Activated CD8-positive, alpha-beta T cell treated with anti-CD3 and anti-CD28 coated beads for 36 hours (primary cell): ENCODE measurements at places on chromosomes 16 and 17. TPM values are rescaled to one million over a fixed set of nuclear protein-coding genes. Genes with fewer than 3 reads are reported as not detected.

DNA sequence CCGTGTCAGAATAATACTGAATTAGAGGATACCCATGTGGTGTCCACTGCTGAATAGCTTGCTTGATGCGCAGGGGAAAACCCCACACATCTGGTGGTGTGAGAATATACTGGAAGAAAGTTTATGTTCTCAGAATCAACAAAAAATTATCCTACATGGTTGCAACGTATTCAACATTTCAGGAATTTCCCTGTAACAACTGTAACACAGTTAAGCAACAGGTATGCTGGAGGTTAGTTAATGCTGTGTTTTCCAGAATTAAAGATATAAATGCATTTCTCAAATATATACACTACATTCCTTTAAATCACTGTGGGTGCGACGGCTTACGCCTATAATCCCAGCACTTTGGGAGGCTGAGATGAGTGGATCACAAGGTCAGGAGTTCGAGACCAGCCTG, 5.4 kb downstream of the CNOT1 start:
- no peak for DNase-seq

DNA sequence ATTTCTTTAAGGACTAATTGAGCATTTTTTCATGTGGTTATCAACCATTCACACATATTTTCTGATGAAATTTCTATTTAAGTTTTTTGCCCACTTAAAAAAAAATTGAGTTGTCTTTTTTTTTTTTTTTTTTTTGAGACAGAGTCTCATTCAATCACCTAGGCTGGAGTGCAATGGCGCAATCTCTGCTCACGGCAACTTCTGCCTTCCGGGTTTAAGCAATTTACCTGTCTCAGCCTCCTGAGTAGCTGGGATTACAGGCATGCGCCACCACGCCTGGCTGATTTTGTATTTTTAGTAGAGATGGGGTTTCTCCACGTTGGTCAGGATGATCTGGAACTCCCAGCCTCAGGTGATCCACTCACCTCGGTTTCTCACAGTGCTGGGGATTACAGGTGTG, 34.3 kb downstream of the RAB11FIP3 start:
- no peak for DNase-seq

DNA sequence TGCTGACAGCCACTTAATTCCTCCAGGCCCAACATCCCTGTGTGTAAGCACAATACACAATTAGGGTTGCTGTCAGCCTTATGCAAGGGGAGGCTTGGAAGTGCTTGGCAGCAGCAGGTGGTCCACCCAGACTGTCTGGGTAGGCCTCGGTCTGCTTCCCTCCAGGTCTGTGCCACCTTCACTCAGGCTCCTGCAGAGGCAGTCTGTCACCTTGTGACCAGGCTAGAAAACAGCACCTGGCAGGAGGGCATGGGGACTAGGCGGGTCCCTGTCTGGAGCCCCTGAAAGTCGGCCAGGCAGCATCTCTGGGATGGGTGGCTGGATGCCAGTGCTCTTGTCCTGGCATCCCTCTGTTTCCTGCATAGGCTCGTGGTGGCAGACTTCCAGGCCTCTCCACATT, 578.1 kb downstream of the KCNJ18 start:
- no peak for DNase-seq

DNA sequence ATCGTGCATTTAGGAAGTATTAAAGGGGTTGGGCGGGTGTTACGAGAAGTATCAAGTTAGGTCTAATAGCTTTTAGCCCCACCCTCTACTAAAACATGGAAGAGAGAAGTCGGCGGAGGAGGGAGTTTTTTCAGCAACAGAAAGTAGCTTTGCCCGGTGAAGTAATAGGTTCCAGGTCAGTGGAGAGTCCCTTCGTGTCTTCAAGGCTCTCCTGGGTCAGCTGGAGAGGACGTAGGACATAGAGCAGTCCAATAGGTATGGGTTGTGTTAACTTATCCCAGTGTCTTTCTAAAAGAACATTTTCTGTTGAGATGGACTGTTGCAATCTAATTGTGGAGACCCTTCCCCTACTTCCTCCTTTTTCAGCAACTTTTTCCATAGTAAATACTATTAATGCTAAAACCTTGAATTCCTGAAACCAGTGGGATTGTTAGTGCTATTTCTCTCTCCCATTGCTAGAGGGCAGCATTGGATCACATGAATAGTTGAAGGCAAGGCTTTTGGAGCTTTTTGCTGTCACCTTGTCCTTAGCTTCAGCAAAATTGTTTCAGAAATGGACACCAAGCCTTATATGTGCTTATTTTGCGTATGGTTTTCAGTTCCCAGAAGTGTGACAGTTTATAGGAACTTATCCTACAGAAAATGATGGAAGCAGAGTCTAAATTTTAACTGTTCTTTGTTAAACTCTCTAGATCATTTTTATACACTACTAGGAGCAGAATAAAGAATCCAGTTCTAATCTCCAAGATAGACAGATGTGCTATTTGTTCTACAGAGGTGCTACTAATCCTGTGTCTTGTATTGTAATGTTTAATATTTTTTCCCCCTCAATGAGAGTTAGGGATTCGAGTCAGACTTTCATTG, 38.4 kb downstream of the UTP18 start:
- no peak for DNase-seq

DNA sequence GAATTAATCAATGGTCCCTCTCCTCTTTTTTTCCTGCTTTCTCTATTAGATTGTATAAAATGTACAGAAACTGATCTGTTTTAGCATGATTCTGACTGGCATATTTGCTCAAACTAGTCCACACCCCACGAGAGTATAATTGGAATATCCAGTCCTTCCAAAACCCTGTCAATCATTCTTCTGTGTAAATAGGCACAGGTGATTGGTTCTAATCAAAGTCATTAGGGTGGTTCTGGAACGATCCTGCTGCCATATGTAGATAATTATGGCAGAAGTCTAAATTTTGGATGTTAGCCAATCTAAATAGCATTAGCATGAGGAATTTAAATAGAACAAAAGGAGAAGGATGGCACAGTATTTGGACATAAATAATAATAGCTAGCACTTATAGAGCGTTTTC, 165.7 kb downstream of the SHISA6 start:
- no peak for DNase-seq

DNA sequence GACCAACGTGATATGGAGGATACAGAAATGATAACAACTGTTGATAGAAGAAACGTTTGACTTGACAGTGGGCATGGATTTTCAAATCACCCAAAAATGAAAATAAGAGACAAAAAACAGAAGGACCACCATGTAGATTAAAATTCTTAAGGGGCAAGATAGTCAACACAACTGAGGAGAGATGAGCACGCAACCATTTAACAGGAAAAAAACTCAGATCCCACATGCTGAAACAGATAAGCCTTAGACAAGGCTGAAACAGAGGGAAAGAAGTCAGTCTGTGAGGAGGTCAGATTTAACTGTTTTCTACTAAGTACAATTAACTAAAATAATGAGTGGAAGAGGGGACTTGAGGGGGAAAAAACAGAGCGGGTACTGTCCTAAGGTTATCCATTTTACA, 21.2 kb downstream of the RNF43 start:
- DNase-seq, result no peak

GRCh38 chr16:59632276-59632855, 898.2 kb upstream of the GOT2 start:
- no peak for DNase-seq

DNA sequence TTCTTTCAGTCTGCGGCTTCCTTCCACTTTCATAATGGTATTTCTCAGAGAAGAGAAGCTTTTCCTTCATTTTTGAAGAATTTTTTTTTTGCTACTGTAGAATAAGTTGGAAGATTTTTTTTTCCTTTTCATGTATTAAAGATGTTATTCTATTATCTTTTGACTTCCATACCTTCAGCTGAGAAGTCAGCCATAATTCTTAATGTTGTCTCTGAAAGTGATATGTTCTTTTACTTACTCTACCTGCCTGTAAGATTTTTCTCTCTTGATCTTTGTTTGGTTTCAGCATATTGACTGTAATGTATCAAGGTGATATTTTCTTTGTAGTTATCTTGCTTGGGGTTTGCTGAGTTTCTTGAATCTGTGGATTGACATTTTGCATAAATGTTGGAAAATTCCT, 143.5 kb upstream of the TOX3 start:
- DNase-seq, result no peak

DNA sequence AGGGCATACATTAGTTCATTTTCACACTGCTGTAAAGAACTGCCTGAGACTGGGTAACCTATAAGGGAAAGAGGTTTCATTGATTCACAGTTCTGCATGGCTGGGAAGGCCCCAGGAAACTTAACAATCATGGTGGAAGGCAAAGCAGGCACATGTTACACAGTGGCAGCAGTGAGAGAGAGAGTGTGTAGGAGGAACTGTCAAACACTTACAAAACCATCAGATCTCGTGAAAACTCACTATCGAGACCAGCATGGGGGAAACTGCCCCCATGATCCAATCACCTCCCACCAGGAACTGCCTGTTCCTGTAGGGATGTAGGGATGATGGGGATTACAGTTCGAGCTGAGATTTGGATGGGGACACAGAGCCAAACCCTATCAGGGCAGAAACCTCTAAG, 17.2 kb downstream of the NUBP1 start:
- DNase-seq, result no peak

GRCh38 chr16:46937536-46937935, 35.9 kb downstream of the DNAJA2 start:
- DNase-seq, result no peak

- no peak for DNase-seq
These were observed 46.1 kb downstream of the MARVELD3 start for GRCh38 chr16:71672125-71672524.

DNA sequence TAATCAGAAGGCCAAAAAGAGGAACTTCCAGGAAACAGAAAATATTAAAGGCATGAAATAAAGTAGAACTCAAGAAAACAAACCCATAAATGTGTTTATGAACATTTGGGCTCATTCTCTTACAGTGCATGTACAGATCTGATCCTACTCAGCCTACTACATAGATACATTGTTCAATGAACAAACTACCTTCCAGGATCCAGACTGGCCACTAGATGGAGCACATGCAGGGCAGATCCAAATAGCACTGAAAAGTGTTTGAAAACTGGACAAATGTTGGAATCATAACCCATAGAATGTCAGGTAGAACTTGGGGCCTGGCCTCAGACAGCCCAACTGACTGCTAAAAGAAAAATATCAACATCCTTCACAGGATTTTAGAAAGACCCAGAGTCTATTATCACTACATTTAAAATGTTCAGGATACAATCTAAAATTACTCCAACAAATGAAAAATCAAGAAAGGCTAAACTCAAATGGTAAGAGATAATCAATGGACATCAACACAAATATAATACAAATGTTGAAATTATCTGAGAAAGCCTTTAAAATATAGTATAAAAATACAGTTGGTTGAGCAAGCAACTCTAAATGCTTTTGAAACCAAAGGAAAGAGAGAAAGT, 122.4 kb upstream of the NUDT7 start:
- peak; percentile 42 for DNase-seq

DNA sequence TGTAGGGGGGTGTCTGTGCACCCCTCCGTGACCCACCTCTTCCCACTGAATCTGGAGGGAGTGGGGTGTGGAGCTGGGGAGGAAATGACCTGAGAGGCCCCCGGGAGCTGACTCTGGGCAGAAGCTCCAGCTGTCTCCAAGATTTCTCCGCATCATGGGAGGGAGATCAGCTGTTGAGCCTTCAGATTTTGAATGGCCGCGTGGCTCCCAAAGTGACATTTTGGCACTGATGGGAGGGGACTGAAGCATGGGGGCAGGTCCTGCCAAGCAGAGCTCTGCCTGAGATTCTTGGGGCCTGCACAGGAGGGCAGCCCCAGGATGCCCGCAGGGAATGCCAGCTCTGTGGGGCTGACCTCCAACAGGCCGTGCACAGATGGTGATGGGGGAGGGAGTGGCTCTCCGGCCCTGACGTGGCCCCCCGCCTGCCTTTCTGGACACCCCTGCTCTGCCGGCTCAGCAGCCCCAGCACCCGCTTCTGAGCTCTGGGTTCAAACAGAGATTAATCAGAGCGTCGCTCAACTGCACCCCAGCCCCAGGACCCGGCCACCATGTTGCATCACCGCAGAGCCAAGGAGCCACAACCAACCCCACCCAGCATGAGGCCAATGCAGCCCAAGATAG, 25.3 kb upstream of the UBE2I start:
- DNase-seq, result no peak

DNA sequence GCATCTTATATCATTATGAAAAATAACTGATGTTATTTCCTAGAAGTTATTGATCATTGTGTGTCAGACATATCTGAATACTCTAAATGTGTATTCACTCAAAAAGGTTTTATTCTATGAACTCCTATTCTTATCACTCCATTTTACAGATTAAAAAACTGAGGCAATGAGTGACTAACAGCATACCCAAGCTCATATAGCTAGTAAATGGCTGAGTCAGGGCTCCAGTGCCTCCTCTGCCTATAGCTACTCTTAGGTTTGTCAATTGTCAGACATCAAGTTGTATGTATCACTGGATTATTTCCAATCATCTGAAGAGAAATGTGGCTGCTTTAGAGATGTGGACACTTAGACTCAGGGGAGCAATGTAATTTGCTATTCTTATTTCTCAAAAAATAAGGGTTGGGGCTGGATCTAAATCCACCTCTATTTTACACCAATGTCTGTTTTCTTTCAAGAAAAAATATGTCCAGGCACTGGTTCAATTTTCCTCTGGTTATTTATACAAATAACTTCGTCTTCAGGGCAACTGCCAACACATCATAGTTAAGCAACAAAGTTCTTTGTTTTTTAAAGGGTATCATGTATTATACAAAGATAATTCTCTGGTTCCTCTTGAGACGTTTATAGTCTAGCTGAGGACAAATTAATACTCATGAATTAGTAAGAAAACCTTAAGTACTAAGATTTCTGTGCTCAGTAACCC, 328.9 kb upstream of the MAF start:
- no peak for DNase-seq

- no peak for DNase-seq
These were observed 1.6 kb downstream of the VAT1L start for GRCh38 chr16:77790009-77790372.

DNA sequence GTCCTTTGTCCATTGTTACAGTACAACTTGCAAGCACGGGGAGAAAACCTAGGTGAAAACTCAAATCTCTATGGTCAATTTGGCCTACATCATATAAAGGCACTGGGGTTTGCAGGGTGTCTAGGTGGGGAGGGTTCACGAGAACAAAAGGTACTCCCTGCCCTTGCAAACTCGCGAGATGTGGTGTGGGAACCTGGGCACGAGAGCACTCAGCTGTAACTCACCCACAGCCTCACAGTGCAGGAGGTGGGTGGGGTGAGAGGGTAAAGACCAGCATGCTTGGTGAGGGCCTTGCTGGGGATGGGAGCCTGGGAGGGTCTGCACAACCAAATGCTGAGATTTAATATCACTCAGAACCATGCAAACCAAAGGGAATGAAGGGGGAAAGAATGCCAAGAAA, 18.4 kb upstream of the ZNF594 start:
- DNase-seq, result no peak

Gene ABCC12
- total RNA-seq, result not detected

Gene MT4
- not detected for total RNA-seq

Gene EMP2
- total RNA-seq, result not detected

Gene TUBG2
- total RNA-seq, result 7.5 TPM

Gene SBK1
- 35.9 TPM for total RNA-seq

Gene DBNDD1
- 0.96 TPM for total RNA-seq

Gene APOBR
- 5.5 TPM for total RNA-seq

Gene CHST4
- total RNA-seq, result not detected

Gene RMI2
- 53.1 TPM for total RNA-seq

Gene CENPN
- total RNA-seq, result 51.7 TPM
